ENCODE measurements at places on chromosomes 5 and 9.

GRCh38 chr5:93274291-93274690, 306.7 kb downstream of the NR2F1-AS1 start:
- DNase-seq = no peak

DNA sequence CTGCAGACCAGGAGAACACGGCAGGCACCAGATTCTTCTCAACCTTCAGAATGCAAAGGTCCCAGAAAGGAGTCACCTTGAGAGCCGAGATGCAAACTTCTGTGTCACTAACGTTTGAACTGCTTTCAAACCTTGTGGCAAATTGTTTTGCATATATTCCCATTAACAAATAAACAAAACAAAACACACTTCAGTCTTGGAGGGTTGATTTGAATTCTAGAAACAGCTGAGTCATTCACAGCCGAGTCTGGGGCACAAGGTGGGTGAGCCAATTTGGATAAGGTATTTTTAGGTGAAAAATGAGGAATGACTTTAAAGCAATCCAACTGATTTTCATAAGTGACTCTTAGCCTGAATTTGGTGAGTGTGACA, 38.8 kb upstream of the ANKRD33B start:
- DNase-seq = no peak

- DNase-seq = no peak
These were observed 394.0 kb downstream of the CETN3 start for GRCh38 chr5:90015584-90016018.

DNA sequence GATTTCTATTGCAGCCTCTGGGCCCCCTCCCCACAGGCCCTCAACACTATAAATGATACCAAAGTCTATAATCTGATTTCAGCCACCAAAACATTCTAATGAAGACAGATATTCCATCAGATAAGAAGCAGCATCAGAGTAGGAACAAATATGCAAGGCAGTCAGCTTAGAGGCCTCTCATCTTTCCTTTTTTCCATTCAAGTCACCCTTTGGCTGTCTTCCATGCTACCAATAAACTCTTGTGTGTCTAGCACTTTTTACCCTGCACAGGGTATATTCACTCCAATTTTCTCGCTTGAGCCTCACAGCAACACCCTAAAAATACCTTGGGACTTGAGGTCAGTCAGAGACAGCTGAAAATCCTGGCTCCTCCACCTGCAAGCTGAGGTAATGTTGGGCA, 193.7 kb downstream of the BRINP1 start:
- DNase-seq = no peak

DNA sequence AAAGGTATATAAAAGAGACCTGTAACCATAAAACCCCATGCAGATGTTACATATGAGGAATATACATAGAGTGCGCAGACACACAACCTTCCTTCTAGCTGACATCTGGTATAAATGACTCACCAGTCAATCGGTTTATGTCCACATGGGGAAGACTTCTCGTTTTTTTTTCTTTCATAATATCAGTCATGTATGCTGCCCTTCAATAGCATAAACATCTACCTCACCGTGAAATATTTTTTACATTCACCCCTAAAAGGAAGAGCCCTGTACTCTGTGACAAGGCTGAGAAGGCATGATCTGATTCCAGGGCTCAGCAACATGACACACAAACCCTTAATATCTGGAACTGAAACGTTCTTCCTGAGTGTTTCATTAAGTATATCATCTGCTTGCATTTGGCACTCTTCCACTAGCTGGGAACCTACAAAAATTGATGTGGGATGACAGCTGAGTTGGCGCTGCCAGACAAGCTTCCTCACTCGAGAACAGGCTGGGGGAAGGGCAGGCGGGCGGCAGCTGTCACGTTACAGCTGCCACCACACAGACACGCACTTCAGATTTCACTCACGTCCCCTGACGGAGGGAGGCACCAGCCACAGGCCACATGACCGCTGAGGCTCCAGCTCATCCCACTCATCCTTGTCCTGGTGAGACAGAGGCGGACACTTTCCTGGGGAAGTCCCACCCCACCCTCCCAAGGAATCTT, 74.2 kb downstream of the SHB start:
- DNase-seq = no peak

DNA sequence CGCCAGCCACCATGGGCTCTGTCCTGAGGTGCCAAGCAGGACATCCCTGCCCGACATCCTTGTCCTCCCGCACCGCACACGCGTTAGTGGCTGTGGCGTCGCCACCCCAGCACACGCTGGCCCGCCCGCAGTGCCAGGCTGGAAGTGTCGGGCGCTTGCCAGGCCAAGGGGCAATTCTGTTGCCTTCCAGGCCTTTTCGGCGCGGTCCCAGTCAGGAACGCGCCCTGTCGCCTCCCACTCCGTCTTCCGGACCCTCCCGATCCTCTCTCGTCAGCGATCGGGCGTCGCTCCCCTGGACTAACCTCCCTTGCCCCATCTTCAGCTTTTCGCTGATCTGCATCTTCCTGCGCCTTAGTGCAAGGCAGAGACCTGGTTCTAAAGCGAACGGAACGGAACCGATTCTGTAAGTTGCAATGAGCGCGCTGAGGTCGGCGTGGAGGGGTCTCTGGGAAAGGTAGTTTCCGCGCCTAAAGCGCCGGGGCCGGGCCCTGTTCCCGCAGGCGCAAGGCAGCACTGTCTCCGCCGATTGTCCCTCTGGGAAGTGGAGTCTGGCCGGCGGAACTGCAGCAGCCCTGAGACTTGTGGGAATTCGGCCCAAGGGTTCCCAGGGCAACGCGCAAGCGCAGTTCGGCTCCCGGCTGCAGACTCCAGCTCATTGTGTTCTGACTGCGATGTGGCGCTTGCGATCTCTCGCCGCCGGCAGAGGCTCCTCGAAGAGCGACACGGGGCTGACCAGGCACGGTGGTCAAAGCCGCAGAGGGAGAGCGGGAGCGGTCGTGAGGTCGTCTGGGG, at the start of gene ZNF454:
Gene ZNF454, plus strand, starts transcription at position 630 of the 792 bp plus-strand sequence. CDS start 1,594 bp downstream, outside the sequence.
- peak; percentile 95 for DNase-seq

DNA sequence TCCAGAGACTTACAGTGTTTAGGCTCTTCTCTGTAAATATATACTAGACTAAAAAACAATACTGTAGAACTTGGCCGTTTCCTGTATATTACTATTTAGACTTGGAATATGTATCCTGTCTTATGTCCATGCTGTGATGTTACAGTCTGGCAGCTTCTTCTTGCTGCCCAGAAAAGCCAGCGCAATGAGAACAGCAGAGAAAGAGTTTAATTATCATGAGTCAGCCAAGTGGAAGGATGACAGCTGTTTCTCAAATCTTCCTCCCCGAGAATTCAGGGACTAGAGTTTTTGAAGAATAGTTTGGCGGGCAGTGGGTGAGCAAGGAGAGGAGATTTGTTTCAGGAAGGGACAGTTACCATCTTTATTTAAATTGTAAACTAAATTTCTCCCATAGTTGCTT, 37.5 kb downstream of the NAA35 start:
- peak; percentile 50 for DNase-seq

DNA sequence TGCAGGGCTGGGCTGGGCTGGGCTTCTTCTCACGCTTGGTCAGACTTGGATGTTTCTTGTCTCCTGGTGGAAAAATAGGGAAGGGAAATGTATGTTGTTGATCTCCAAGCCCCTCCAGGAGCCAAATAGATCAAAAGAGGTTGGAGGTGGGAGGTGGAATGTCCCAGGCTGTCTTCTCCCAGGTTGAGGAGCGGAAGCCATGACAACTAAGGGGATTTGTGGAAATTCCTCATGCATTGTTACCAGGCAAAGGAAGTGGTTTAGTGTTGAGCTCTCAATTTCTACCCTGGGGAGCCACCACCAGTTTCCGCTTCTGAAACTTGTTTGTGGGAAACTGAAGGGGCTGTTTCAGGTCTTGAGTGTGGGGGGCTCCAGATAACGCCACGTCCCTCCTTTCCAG, 79.0 kb downstream of the SPRY4 start:
- DNase-seq = no peak

GRCh38 chr5:72817076-72817481, 618 bp downstream of the TNPO1 start:
- DNase-seq = peak; percentile 82

- DNase-seq = no peak
These were observed 261.8 kb downstream of the ARHGAP26 start for GRCh38 chr5:143031781-143032580.

DNA sequence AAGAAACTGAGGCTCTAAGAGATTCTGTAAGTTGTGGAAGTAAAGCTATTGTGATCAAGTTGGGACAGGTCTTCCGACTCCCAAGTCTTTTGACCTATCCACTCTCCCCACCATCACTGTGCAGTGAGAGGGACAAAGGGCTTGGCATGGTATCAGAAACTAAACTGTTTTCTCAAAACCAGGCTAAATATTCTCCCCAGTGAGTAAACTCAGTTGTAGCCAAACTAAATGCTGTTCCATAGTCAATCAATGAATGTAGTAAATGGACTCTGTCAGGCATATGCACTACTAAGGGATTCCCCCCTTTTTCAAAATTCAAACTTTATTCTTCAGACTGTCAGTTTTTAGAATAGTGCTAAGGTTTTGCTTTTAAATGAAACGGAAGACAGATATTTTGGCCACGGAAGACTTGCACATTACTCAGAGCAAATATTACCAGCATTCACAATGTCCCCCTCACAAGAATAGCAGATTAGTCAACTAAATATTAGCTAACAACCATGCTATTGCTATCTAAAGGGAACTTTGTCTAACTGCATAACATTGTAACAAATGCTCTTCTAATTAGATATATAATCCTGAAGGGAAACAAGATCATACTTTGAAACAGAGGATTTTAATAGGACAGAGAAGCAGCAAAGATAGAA, 7.1 kb downstream of the PRKAA1 start:
- no peak for DNase-seq

DNA sequence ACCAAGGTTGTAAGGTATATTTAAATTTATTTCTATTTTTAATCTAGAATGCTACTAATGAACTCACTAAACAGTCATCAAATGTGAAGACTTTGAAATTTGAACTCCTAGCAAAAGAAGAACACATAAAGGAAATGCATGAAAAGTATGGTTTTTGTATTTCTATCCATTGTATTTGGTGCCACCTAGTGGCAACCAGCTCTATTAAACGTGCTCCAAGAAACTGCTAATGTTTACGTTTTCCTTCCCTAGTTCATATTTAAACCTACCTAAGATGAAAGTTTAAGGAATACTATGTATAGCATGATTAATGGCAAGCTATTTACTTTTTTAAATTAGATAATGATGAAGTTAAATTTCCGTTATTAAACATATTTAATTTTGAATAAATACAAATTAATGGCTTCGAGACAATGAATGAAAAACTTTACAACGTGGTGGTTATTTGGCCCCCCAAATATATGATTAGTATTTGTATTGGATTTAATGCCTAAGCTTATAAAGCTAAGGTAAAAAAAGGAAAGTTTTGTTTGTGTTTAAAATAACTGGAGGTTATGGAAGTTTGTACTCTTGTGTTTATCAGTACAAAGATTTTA, 115.9 kb upstream of the SH3GL2 start:
- DNase-seq = peak; percentile 55

DNA sequence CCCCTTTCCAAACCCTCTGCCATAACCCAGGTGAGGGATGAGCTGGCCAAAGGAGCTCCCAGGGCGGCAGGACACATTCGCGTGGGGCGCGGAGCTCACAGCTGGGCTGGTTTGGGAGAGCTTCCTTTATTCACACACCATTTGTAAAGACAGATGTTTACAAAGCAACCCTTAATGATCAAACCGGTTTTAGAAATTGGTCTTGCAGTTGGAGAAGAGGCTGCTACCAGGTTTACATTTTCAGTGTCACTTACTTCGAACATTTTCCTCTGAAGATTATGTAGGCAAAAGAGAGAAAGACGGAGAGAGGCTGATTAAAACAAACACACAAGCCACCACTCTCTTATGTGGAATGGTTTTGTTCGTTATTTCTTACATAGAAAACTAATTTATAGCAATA, 648.7 kb downstream of the IRX1 start:
- no peak for DNase-seq

- no peak for DNase-seq
These were observed 23.7 kb downstream of the ENHO start for GRCh38 chr9:34499076-34499475.

DNA sequence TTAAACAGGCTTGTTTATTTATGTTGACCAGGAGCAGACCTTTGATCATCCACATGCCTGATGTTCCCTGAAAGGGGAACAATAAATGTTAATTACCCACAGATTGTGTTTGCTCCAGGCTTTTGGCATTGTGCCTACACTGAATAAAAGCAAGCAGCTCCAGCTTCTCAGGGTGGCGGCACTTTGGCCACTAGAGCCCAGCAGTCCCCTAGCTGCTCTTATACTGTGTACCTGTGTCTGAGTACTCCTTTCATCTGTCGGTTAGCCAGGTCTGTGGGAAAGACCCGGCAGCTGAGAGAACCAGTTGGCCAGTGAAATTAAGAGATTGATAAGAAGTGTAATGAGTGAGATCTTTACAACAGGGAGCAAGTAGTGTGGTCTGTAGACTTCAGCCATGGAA, 254.8 kb upstream of the FTMT start:
- no peak for DNase-seq

Data from spinal cord (tissue), 10 donors.